ENCODE measurements at places on chromosomes 12 and 14. TPM values are rescaled to one million over a fixed set of nuclear protein-coding genes. Genes with fewer than 3 reads are reported as not detected.

Gene GALNT16
- 0.34 TPM for total RNA-seq

Gene PDE3A
- 1.1 TPM for total RNA-seq

Gene KLHDC1
- total RNA-seq: 0.84 TPM

Gene DAO
- not detected for total RNA-seq

Gene PRKD1
- 7.8 TPM for total RNA-seq

Gene ERBB3
- total RNA-seq: not detected

Gene G2E3
- total RNA-seq: 10.6 TPM

Gene TSHR
- not detected for total RNA-seq
